ENCODE measurements at places on chromosomes 2 and 18.

DNA sequence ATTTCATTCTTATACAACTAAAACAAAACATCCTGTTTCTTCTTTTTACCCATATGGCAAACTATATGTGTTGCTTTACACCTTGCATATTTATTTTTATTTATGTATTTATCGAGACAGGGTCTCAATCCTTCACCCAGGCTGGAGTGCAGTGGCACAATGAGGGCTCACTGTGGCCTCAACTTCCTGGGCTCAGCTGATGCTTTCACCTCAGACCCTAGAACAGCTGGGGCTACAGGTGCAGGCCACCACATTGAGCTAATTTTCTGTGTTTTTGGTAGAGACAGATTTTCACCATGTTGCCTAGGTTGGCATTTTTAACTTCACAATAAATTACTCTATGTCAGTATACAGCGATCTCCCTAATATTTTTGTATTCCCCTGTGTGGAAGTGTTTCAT, 522.0 kb downstream of the MBD2 start:
- DNase-seq: no peak

- no peak for DNase-seq
Observed at GRCh38 chr18:31401156-31402025, 24.8 kb downstream of the DSG4 start.

DNA sequence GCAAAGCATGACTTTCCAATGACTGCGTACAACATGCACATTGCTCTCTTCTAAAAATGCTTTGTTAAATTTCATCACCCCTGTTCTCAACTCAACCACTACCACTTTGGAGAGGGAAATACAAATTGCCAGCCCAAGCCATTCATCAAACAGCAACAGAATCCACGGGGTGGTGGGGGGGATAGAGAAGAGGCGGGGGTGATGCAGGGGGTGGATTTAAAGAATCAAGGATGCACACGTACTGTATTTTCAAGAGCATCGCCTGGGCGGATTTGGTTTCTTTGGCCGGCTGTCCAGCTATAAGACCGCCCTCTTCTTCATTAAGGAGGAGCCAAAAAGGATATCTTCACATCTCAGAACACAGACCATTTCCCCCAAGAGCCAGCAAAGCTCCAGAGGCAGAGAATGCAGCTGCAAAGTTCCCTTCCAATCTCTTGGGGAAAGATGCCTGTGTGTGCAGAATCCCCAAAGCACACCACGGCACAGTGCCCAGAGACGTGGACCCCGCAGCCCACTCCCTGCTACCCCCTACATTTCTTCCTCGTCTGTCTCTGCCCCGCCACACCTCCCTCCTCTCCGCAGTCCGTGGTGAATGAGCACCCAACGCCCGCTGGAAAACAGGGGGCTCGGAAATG, 977 bp downstream of the SLC8A1 start:
- DNase-seq: no peak

DNA sequence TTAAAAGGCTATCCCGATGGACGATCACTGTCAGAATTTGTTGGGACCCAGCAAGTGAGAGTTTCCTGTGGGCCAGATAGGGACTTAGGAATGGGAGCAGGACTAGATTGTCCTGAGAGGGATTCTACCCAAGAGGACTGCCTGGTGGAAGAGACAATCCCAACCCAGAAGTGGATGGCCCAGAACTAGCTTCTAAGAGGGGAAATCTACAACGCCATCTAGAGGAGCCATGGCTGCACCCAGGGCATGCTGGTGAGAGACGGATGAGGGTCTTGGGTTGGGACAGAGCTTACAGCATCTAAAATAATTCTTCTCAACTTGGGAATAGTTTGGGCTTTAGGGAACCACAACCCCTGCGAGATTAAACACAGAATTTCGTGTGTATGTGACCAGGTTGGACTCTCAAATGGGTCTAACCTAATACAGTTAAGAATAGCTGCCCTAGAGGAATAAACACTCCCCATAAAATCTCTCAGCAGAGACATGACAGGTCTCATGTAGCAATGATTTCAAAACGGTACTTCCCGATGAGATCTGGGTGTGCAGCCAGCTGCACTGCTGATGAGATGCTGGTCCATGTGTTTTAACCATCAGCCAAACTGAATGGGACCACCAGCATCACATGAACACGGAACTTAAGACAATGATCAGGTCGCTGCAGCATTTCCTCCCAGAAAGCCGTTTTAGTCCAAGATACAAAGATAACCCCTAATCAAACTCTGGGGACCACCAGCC, 50.8 kb downstream of the CCBE1 start:
- no peak for DNase-seq

DNA sequence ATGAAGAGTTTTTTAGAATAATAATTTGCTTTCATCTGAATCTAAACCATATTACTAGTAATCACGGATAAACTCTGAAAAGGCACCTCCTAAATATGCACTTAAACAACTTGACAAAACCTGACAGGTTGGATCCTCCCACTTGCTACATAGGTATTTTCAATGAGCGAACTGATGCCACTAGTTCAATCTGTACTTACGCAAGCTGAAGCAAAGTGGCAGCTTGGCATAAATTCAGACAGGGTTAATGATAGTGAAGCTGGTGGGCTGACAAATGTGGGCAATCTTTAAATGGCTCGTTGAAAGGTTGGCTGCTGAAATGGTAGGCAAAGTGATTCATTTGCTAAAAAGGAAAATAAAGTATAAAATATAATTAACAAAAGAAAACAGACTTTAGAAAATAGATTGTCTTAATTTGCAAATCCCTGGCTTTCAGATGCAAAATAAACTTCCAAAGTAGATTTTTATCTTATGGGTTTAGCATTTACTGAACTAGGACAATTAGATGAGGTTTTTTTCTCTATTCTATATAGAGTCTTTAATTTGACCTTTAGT, 1713.5 kb upstream of the SLC39A10 start:
- no peak for DNase-seq

DNA sequence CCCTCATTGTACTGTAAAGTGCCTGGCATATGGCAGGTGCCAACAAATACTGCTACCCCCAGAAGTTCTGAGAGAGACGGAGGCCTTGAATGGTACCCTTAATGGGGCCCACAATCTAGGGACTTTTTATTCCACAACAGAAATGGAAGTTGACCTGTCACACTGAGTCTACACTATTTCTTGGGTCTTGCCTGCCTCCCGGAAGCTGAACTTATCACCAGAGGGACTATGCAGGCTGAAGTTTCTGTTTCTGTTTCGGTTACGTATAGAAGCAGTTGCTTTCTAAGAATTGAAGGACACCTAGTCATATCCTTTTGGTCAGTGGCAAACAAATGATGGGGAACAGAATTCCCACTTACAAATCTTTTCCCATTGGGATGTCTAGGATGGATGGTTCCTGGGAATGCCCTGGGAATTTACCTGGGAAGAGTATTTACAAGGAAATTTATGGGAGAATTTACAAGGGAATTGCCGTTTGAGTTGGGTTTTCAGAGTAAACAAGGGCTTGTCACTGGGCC, 74.2 kb downstream of the HS1BP3 start:
- no peak for DNase-seq

DNA sequence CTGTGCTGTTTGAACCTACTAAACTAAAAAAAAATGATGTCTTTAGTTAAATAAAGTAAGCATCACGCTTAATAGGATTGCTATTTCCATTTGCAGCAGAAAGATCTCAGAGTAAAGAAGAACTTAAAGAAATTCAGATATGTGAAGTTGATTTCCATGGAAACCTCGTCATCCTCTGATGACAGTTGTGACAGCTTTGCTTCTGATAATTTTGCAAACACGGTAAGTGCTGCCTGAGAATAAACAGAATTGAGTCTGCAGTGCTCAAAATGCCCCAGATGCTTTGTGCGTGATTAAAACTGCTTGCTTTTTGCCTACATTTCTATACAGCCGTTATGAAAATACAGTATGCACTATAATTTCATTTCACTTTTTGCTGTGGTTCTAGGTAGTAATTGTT, 3.9 kb downstream of the CDCA7 start:
- no peak for DNase-seq
